Stimulated activated CD4-positive, alpha-beta T cell treated with anti-CD3 and anti-CD28 coated beads, Interleukin-12 subunit alpha, Interleukin-12 subunit beta, amount 100 ng/mL, for 4 hours (primary cell): ENCODE measurements at places on chromosomes 6 and 20.

DNA sequence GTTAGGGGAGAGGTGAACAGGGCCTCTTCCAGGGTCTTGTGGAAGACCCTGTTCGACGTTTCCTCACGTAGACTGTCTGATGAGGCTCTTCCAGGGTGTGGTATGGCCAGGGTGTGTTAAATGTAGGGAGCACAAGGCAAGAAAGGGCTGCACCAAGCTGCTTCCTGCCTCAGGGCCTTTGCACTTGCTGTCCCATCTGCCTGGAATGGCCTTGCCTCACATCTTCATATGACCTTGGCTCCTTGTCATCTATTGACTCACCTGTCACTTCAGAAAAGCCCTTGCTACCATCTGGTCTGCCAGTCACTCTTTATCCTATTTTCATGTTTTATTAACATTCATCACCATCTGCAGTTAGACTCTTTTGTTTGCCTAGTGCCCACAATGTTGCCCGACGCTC lies 31.0 kb downstream of the E2F3 start:
- DNase-seq: no peak

- no peak for DNase-seq
Measured at GRCh38 chr20:9220874-9221547, 152.1 kb downstream of the PLCB4 start.

DNA sequence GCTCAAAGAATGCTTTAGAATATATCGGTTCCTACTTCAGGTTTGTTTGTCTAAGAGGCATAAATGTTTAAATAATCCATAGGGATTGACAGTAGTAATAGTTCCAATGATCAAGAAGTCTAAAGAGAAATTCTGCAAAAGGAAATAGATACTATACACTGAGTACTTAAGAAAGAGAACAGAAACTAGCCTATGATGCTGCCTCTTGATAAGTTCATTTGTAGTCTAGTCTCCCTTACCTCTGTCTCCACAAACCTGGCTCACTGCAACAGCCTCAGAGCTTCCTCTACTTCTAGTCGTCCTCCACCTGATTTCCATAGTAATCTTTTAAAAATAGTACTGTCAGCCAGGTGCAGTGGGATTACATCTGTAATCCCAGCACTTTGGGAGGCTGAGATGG lies 511.8 kb downstream of the LMBRD1 start:
- DNase-seq: no peak

DNA sequence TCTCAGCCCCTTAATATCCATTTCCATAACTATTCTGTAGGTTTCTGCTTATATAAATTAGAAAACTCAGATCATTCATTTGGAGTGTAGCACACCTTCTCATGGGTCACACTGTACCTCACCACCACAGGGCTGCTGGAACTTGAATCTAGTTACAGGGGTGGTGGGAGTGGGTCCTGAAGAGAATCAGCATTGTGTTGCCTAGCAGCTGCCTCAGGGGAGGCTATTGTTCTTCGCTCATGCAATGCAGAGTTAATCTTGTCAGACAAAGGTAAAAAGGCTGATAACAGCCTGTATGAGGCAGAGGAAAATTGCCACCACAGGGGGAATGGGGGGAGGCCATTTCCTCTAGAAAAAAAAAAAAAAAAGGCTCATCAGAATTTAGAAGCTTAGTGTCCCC lies 496.0 kb upstream of the ADGRB3 start:
- DNase-seq: no peak
